Stimulated activated naive CD4-positive, alpha-beta T cell treated with Interleukin-2 at 50 U/mL for 16 hours (primary cell): ENCODE measurements at places on chromosomes 2 and 18.

DNA sequence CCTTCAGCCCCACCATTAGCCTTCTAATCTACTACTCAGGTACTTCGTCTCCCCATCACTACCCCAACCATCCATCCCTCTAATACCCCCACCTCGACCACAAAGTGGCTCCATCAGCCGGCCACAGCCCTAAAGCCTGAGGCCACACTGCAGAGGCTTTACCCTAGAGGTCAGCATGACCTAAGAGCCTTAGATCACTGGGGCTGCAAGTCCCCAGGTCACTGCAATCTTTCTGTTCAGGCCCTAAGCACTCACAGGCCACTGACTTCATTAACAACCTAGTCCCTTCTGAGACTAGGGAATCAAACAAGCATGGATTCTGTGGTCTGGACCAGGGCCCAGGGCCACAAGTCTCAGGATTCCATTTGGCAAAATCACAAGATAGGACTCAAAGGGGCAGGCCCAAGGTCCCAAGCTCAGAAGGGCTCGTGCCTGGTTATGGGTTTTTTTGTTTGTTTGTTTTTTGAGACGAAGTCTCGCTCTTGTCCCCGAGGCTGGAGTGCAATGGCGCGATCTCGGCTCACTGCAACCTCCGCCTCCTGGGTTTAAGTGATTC is 37.0 kb upstream of the PKDCC start:
- DNase-seq: no peak

GRCh38 chr2:160433466-160434140 is 60.0 kb downstream of the RBMS1 start:
- no peak for DNase-seq

- no peak for DNase-seq
Observed at GRCh38 chr2:10162586-10163497, 40.3 kb downstream of the RRM2 start.

- no peak for DNase-seq
Observed at GRCh38 chr2:38652431-38653273, 13.3 kb upstream of the GALM start.

GRCh38 chr2:70534183-70534836 is 19.3 kb downstream of the TGFA start:
- DNase-seq: no peak

DNA sequence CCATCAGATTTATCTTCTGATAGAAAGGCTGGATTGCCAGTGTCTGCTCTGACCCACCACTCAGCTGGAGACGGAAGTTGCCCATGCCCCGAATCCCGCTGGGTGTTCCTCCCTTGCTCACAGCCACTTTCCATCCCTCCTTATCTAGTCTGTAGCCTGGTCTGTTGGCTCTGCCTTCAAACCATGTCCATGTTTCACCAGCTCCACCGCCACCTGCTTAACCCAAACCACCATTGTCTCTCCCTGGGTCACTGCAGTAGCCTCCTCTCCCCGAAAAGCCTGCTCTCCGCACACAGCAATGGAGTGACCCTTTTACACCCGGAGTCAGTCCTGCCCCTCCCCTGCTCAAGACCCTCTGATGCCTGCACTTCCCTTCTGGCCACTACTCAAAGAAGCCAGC is 60.4 kb downstream of the GLI2 start:
- no peak for DNase-seq

DNA sequence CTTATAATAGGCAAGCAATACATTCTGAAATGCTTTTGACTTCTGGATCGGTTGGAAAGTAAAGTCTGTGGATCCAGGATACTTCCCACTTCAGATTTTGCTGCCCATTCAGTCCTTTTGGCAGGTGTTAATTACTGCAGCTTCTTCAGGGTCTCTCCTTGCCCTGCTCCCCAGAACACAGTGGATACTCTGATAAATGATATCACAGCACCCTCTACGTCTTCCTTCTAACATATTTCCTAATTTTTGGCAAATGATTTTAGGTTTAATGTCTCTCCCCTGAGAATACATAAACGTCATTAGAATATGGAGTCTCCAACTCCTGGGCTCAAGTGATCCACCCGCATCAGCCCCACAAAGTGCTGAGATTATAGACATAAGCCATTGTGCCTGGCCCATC is 249.8 kb downstream of the NYAP2 start:
- DNase-seq: no peak

GRCh38 chr2:36567711-36568408 is 30.1 kb downstream of the FEZ2 start:
- no peak for DNase-seq

GRCh38 chr2:6073191-6074088 is 381.3 kb downstream of the SOX11 start:
- DNase-seq: no peak

GRCh38 chr2:128841803-128842202 is 523.1 kb upstream of the HS6ST1 start:
- no peak for DNase-seq
